ENCODE measurements at places on chromosomes 1 and 21.

DNA sequence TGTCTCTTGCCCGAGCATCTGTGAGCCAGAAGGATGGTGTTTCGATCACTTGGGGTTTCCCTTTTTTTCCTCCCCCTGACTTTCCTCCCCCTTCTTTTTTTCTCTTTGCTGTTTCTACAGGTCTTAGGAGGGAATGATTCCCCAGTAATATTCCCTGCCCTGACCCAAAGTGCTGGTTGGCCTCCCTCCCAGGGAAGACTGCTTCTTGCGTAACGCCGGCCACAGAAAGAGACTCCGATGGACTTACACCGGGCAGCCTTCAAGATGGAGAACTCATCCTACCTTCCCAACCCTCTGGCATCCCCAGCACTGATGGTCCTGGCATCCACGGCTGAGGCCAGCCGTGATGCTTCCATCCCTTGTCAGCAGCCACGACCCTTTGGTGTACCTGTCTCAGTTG is 6.8 kb downstream of the RNF220 start:
- DNase-seq: no peak

DNA sequence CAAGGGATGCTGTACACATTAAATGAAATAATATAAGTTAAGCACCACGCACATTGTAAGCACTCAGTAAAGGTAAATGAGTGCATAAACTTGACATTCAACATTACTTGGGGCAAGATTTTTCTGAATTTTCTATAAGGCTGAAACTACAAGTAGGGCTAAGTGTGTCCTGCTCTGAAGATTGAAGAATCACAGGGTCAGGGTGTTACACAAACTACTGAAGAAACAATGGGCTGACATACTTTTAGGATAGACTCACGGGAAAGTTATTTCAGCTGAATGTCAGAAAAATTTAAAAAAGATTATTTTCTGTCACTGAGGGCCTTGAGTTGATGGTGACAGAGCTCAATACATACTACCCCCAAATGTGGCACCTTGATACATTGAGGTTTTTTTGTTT is 644.2 kb upstream of the PLXNA2 start:
- DNase-seq: no peak

DNA sequence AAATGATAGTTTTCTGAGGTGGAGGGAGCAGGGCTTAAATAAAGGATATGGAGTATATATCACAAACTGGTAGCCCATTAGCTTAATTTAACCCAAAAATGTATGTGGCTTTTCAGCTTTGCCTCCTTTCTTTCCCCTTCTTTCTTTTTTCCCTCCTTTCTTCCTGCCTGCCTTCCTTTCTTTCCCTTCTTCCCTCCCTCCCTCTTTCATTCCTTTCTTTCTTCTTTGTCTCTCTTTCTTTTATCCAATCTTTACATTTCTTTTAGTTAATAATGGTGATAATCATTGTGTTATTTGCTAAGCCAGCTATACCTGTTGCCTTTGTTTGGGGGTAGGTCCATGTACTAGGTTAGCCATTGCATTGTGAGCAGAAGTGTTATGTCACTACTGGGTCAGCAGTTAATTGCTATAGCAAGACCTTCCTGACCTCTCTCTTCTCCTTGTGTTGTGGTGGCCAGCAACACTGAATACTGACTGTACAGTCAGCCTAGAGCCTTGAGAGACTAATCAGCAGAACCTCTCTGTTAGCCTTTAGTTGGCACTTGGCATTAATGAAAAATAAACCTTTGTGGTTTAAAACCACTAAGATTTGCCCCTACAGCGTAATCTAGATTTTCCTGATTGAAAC is 5.1 kb downstream of the GORAB start:
- no peak for DNase-seq

DNA sequence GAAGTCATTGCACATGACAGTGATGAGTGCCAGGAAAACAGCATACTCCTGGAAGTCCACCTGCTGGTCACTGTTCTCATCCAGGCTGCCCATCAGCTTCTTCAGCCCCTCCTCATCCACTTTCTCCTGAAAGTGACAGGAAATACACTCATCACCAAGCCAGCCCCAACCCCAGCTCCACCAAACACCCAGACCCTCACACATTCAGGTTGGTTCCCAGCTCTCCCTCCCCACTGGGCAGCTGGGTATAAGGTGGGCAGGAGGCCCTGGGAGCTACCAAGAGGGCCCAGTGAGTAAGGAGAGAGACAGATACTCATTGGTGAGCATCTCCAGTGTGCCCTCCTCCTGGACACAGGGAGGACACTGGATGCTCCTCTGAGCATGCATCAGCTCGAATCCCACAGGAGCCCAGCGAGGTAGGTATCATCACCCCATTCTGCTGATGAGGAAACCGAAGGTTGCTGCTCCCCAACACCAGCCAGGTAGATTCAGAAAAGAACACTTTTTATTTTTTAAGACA is 4.1 kb downstream of the S100A2 start:
- DNase-seq: no peak

DNA sequence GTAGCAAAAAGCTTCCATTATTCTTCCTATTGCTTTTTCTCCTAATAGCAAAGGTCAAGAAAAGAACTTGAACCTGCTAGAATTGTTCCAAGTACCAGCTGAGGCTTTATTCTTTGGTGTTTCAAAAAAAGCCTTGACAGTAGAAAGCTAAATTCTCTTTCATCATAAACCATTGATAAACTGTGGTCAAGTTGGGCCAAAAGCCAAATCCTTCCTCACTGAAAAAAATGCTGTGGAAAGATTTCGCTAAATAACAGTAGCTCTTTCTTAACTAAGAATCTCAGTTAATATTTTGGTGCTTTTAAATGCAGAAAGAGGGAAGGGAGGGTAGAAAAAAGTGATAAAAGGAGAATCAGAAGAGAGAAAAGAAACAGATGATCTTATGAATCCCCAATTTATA is 14.0 kb upstream of the JAM2 start:
- DNase-seq: no peak

- DNase-seq: no peak
Measured at GRCh38 chr21:45957981-45958600, 23.5 kb upstream of the COL6A1 start.

- no peak for DNase-seq
Measured at GRCh38 chr1:34762474-34763141, 3.1 kb downstream of the GJB4 start.

- no peak for DNase-seq
Measured at GRCh38 chr1:2061065-2061778, 11.0 kb downstream of the PRKCZ start.

DNA sequence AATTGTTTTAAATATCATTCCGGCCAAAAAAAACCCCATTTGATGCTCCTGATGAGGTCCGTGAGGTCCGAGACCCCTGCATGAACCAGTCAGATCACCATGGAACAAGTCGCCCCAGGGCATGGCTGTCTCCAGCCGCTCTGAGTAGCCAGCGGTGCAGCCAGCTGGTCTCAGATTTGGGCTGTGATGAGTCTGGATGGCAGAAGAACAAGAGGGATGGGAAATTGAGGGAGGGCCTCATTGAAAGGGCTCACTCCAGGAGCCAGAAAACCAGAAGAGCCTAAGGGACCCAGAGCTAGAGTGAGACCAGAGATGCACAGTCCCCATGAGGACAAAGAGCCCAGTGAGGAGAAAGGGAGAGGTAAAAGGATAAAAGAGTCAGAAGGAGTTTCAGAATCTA is 174.0 kb downstream of the TOMM20 start:
- no peak for DNase-seq

GRCh38 chr1:53410100-53410541 is 49.1 kb upstream of the DMRTB1 start:
- no peak for DNase-seq

- DNase-seq: no peak
Measured at GRCh38 chr1:207766569-207766968, 14.7 kb downstream of the CD46 start.

DNA sequence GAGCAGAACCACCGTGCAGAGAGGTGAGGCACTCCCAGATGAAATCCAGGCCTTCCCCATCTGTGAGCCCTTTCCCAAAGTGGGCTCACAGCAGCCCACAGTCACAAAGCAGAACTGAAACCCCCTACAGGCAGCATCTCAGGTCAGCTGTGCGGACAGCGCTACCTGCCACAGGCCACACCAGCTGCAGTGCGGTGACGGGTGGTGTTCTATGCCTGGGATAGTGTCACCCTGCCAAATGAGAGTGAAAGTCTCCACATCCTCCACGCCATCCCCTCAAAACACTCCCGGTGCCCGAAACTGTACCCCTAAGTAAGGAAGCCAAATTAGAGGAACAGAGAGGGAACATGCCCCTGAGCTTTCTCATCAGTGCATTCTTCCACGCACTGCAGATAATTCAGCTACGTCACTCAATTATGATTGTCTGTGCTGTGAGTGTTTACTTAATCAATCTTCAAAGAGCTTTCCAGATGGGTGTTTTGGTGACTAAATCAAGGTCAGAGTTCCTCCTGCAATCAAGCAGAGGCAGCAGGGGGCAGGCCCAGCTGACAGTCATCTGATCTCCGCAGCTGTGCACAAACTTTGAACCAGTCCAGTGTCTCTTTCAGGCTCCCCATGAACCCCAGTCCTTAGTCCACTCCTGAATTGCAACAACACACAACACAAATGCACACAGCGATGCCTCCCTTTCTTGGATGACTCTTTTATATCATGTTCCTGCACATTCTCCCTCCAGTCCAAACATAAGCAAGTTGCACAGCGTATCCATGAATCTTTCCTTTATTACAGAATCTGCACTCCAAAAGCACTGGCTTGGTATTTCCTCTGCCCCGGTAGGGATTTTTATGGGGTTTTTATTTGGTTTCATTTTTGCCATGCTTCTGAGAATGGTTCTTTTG is 150.0 kb downstream of the TOMM20 start:
- no peak for DNase-seq

- DNase-seq: no peak
Measured at GRCh38 chr1:181675091-181675917, 192.0 kb downstream of the CACNA1E start.

GRCh38 chr1:157168015-157168414 is 29.8 kb upstream of the ETV3 start:
- DNase-seq: no peak

DNA sequence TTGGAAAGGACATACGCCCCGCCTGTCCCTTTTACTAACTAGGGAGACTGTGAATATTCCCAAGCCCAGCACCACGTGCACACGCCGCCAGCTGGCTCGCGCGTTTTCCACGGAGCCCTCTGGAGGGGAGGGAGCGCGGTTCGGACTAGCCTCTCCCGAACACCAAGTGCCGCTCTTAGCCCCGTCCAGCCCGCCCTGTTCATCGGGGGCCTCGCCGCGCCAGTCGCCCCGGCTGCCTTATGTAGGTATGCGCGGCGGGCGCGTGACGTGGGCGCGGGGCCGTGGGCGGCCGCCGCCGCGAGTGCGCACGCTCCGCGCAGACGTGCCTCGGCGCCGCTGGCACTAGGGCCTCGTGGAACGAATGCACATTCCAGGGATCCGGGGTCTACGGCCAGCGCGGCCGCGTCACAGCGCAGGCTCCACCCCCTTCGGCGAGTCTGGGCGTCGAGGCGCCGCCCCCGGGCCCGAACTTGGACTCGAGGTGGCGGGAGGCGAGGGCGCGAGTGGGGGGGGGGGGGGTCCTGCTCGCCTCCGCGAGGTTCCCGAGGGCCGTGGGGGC is 767 bp upstream of the IRF2BP2 start:
- peak; percentile 86 for DNase-seq

DNA sequence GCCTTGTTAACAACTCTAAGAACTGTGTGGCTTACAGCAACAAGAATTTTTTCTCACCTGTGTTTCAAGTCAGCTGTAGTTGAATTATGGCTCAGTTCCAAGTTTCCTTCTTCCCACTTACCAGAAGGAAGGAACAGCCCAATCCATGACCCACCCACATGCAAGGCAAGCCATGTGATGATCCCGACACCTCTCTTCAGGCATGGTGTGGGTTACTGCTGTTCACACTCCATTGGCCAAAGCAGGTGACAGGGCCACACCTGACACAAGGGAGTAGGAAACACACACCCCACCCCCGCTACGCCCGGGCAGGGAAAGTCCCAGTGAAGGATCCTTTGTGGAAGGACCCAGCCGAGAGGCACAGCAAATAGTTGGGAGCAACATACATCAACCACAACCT is 36.3 kb downstream of the KCNJ15 start:
- no peak for DNase-seq

DNA sequence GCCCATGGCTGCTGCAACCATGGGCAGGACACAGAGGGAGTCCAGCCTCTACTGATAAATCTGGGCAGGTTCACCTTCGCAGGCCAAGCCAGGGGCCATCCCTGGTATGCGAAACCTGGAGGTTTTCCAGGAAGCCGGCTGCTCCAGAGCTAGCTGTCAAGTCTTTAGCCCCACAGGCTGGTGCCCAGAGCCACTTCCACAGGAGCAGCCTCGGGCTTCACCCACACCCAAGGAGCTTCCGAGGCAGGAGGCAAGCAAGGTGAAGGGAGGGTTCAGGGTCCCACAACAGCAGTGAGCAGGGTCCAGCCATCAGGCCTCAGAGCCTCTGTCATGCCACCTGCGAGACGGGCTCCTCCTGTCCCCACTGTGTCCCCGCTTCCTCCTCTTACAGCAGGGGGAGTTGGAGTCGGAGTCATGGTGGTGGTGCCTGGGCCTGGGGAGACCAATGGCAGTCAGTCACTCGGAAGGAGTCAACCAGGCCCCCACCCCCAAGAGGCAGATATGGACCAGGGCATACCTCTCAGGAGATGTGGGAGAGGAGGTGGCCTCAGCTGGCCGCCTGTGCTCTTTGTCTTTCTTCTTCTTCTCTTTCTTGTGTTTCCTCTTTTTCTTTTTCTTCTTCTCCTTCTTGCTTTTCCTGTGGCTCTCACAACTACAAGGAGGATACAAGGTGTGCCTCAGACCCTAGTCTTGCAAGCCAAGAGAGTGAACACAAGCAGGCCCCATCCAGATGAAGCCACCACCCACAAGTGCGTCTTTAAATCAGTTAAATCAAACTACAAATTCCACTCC is 2.1 kb downstream of the C1orf35 start:
- no peak for DNase-seq

DNA sequence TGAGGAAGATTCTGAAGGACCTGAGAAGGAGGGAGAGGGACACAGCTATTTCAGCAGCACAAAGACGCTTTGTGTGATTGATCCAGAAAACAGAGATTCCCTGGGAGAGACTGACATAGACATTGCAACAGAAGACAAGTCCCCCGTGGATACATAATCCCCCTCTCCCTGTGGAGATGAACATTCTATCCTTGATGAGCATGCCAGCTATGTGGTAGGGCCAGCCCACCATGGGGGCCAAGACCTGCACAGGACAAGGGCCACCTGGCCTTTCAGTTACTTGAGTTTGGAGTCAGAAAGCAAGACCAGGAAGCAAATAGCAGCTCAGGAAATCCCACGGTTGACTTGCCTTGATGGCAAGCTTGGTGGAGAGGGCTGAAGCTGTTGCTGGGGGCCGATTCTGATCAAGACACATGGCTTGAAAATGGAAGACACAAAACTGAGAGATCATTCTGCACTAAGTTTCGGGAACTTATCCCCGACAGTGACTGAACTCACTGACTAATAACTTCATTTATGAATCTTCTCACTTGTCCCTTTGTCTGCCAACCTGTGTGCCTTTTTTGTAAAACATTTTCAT is 161.3 kb upstream of the SGIP1 start:
- no peak for DNase-seq

GRCh38 chr21:16538405-16538804 is 808.6 kb downstream of the USP25 start:
- DNase-seq: no peak

- DNase-seq: no peak
Measured at GRCh38 chr21:28489162-28489561, 503.5 kb downstream of the LTN1 start.
